ENCODE measurements at places on chromosomes 3 and 15. TPM values are rescaled to one million over a fixed set of nuclear protein-coding genes. Genes with fewer than 3 reads are reported as not detected.

GRCh38 chr3:116097226-116097625 lies 348.1 kb downstream of the LSAMP start:
- H3K4me3 ChIP-seq: no peak overlapping the region
- H3K27me3 ChIP-seq: no peaks in the 10 kb centered on the region
- H3K27ac ChIP-seq: no peak overlapping the region
- no peaks in the 10 kb centered on the region for H3K36me3 ChIP-seq
- H3K4me1 ChIP-seq: no peaks in the 10 kb centered on the region

DNA sequence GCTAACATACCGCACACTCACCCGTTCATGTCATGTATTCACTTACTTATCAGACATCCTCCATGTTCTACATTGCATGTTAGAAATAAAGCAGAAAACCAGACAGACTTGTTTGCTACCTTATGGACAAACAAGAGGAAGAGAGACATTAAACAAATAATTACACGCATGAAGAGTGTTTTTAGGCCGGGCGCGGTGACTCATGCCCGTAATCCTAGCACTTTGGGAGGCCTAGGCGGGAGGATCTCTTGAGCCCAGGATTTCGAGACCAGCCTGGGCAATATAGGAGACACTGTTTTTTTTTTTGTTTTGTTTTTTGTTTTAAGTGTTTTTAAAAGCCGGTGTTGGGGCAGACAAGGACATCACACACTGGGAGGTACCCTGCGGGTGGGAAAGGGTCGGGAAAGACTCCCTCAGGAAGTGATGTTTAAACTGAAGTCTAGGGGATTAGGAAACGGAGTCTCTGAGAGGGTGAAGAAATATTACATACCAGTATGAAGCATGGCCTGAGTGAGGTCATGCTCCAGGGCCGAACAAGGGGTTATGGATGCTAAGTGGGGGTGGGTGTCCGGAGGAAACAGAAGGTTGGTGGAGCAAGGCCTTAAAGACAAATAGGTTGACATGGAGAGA lies 2.1 kb upstream of the USP3 start:
- H3K27me3 ChIP-seq: no peaks in the 10 kb centered on the region
- peaks cover 48% of the 10 kb centered on the region for H3K4me1 ChIP-seq
- DNase-seq: no peak
- H3K4me3 ChIP-seq: no peak overlapping the region
- H3K36me3 ChIP-seq: no peaks in the 10 kb centered on the region

- no peaks in the 10 kb centered on the region for H3K27me3 ChIP-seq
- H3K4me1 ChIP-seq: peaks cover 10% of the 10 kb centered on the region
- peak; percentile 35 for DNase-seq
Observed at GRCh38 chr3:40417845-40418543, 31.0 kb downstream of the ENTPD3 start.

DNA sequence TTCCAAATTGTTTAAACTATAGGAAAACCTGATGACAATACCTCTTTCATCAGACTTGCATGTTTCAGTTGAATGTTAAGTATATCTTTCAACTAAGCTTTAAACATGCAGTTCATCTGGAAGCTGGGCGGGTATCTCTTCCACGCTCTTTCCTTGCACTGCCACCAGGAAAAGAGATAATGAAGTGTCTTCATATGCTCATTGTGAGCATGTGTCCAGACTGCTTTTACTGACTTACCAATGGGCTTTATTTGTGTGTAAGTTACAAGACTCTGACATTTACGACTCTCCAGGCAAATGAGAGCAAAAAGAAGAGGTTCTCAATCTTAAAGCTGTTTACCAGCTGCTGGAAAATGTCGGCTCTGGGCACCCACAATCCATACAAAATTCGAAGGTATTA lies 52.8 kb downstream of the TMEM212 start:
- H3K36me3 ChIP-seq: no peaks in the 10 kb centered on the region
- H3K4me1 ChIP-seq: no peaks in the 10 kb centered on the region
- H3K27me3 ChIP-seq: peaks cover 3% of the 10 kb centered on the region

GRCh38 chr3:13053420-13053819 lies 19.8 kb downstream of the IQSEC1 start:
- H3K36me3 ChIP-seq: no peaks in the 10 kb centered on the region
- H3K4me1 ChIP-seq: no peaks in the 10 kb centered on the region
- H3K27ac ChIP-seq: no peak overlapping the region

GRCh38 chr3:98359993-98360675 lies 6.5 kb downstream of the OR5K4 start:
- H3K4me3 ChIP-seq: no peak overlapping the region
- no peaks in the 10 kb centered on the region for H3K27me3 ChIP-seq
- peaks cover 3% of the 10 kb centered on the region for H3K4me1 ChIP-seq
- no peak overlapping the region for H3K27ac ChIP-seq
- no peaks in the 10 kb centered on the region for H3K36me3 ChIP-seq
- peak; percentile 9 for DNase-seq

FBXL22 gene
- 0.04 TPM for polyA plus RNA-seq

FOXL2NB gene
- 0.38 TPM for polyA plus RNA-seq

FETUB gene
- polyA plus RNA-seq: 0.25 TPM

Measured in keratinocyte (primary cell).